Fibroblast of the aortic adventitia (primary cell): ENCODE measurements at places on chromosomes 4 and X. TPM values are rescaled to one million over a fixed set of nuclear protein-coding genes. Genes with fewer than 3 reads are reported as not detected.
A peak's percentile ranks its signal among the peaks of the same experiment; 100 is the strongest.

DNA sequence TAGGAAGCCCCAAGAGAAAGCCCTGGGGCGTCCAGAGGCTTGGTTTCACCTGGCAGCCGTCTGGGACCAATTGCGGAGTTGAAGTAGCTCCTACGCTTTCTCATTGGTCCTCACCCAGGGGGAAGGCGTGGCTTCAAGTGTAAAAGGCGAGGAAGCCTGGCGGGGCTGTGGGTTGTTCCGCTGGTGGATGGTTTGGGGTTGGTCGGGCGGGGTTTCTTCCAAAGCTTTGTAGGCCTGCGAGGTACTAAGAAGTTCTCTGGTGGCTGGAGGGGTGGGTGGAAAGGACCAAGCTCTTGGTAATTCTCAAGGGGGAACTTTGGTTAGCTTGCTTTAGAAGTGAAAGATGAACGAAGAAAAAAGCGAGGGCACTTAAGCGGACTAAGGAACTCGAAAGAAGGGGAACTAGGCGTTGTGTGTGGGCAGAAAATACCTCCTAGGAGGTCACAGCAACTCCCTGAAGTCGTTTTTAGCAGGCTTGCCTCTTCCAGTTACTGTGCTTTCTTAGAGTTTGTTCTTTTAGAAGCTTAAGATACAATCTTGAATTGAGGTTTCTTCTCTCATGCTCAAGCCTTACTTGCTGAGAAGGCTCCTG is 36.6 kb downstream of the CCNG2 start:
- no peak for DNase-seq

- no peak for DNase-seq
These were observed 15.6 kb downstream of the MAEA start for GRCh38 chr4:1305261-1305711.

DNA sequence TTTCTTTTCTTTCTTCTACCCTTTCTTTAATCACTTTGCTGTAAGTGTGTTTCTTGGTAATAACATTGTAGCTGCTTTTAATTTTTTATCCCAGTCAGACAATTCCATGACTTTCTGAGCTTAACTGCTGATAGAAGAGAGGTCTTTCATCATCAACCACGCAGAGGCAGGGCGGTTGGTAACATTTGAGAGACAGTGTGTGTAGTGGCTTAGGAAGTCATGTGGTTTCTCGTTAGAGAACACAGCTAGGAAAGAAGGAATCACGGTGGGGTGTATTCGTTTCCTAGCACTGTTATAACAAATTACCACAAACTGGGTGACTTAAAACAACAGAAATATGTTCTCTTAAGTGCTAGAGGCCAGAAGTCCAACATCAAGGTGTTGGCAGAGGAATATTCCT is 11.5 kb downstream of the PRPS2 start:
- DNase-seq = no peak

DNA sequence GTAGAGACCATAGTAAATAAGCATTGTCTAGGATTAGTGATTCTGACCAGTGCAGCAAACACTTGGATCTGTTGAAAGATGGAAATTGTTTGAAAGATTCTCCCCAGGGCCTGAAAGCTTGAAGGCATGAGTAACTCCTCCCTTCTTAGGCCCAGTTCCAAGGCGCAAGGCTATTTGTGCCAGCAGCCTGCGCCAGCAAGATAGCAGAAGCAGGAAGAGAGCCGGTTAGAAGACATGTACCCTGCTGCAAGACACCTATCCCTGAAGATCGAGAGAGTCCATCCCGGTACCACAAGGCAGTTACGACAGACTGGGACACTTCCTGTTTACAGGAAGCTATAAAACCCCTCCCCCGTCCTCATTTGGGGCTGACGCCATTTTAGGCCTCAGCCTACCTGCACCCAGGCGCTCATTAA is 72.4 kb upstream of the JADE1 start:
- peak; percentile 49 for DNase-seq

- DNase-seq = no peak
These were observed 532.8 kb downstream of the FAT4 start for GRCh38 chr4:125847518-125847917.

DNA sequence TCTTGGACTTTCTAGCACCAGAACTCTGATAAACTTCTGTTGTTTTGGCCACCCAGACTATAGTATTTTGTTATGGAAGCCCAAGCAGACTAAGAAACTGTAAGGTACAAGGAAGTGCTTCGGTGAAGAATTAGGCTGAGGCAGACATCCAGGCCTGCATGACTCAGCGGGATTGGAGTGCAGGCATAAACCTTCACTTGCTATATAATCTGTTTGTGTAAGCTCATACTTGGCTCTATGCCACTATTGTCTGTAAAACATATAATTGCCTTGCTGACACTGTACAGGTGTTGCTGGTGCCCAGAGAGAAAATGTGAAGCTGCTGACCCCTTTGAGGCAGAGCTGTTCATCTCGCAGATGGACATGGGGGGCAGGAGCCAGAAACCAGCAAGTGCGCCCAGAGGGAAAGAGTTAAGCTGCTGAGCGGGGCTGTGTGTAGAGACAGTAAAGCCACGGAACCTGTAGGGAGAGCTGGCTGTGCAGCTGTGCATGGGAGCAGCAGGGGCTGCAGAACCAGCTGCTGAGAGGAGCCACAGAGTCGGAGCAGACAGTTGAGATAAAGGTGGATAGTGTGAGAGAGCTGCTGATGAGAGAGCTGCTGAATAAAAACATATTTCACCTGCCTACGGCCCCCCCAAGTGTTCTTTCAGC is 96.2 kb downstream of the RBM46 start:
- DNase-seq = peak; percentile 72

DNA sequence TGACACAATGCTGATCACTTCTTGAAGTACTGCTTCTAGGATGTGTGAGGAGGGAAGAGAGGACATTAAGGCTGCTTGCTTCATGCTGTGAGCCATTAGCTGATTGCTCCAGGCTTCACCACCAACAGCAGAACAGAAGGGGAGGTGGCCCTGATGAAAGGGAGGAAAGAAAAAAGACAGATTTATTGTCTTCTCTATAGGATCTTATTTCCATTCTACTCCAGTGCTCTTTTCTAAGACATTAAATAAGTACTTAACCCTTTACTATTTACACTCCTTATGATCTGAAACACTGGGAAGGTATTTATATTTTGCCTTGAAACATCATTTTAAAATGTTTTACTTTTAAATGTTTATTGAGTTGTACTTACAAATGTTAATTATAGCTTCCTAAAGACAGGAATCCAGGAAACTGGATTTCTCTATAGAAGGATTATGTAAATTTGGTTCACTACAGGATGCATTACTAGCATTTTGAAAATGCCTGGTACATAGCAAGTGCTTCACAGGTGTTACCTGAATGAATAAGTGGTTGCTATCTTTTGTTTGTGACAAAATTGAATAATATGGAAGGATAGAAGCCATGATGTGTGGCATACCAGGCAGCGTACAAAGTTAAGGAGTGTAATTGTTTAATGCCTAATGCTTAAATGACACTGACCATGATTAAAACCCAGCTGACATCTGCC is 680.9 kb upstream of the ATOH1 start:
- DNase-seq = no peak

GRCh38 chrX:46601283-46601682 is 27.7 kb downstream of the CHST7 start:
- DNase-seq = peak; percentile 45

DNA sequence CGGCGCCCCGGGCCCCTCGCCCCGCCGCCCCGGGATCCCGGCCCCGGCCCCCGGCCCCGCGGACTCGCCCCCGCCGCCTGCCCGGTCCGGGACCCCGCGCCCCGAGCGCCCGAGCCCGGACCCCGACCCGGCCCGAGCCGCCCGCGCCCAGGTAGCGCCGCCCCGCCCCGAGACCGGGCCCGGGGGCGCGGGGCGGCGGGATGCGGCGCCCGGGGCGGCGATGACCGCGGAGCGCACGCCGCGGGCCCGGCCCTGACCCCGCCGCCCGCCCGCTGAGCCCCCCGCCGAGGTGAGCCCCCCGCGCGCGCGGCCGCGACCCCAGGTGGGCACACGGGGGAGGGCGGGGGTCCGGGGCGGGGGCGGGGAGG is 224 bp downstream of the FGFRL1 start:
- no peak for DNase-seq

DNA sequence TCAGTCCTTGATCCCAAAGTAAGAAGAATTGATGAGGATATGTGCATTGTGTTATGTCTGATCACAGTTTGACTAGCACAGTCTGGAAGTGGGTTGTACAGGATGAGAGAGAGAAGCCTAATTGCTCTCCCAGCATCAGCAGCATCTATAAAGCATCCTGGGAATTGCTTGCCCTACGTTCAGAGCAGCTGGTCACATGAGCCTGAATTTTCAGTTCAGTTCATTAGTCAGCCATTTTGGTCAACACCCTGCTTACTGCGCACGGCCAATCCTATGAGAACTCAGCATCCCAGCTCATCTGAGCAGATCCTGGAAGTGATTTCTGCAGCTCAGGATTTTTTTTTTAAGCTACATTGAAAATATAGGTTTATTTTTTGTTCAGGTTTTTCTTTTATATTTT is at the start of gene RUFY3:
TSS of gene RUFY3 (plus strand) at position 218 of the 400 bp plus-strand sequence. CDS start 610 bp downstream, outside the sequence.
- DNase-seq = peak; percentile 97

- DNase-seq = peak; percentile 10
These were observed 21.0 kb upstream of the PCYT1B start for GRCh38 chrX:24668111-24668510.

- DNase-seq = peak; percentile 42
These were observed 276.8 kb downstream of the ZNF674 start for GRCh38 chrX:46268412-46268811.

DNA sequence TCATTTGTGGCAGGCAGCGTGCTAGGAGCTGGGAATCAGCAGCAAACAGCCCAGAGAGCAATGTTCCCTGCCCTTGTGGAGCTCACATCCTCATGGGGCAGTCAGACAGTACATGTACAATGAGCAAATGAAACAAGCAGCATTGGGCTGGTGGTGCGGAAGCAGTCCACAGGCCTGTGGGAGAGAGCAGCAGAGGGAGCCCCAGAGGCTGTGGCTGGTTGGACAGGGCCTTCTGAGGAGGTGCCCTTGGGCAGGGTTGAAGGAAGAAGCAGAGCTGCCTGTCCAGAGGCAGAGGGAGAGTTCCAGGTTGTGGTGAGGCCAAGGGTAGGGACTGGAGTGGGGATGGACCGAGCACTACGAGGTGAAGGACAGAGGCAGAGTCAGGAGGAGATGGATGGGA is 22.5 kb downstream of the MMGT1 start:
- DNase-seq = no peak

DNA sequence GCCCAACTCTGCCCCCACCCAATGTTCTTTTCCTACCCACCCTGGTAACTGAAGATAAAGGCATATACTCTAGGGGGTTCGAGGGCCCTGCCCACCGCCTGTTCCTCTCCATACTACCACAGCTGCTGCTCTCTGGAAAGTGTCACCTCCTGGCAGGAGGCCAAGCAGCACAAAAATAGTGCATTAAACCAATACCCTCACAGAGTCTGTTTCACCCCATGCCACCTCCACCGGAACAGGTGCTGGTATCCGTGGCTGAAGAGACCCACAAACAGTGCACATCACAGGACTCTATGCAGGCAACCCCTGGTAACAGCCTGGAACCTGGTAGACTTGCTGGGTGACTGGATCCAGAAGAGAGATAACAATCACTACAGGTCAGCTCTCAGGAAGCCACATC is 85.1 kb upstream of the CTSO start:
- DNase-seq = no peak

- peak; percentile 88 for DNase-seq
These were observed 4.2 kb downstream of the TSPAN5 start for GRCh38 chr4:98653890-98654867.

DNA sequence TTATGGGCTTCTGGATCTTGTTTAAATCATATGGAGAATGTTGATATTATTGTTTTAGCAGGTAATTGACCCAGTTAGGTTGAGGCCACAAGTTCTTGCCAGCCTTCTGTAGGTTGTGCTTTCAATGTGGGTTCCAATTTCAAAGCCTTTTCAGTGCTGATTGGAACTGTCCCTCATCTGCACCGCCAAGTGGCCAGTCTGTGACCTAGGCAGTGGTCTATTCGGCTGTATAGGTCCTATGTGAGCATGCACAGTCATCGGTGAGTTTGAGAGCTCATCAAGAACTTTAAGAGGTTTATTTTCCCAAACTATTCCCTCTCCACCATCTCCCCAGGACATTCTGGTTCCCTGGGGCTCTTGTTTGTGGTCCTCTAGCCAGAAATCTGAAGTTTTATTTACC is 35.7 kb downstream of the DDX53 start:
- DNase-seq = no peak

DNA sequence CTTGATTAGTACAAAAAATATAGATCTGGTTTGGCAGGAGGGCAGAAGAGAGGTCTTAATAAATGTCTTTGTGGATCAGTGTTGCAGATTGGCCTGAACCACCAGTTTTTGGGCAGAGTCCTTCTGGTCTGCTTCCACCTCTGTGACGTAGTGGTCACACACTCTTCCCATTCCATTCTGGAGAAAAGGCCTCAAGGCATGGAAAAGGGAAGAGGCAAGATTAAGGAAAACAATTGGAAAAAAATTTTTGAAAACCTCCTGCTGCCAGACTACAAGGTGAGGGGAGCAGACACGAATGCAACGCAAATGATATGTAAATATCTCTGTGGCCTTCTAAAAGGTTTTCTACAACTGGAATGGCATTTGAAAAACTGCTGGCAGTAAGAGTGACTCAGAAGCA is 24.3 kb upstream of the FAM47C start:
- DNase-seq = no peak

DNA sequence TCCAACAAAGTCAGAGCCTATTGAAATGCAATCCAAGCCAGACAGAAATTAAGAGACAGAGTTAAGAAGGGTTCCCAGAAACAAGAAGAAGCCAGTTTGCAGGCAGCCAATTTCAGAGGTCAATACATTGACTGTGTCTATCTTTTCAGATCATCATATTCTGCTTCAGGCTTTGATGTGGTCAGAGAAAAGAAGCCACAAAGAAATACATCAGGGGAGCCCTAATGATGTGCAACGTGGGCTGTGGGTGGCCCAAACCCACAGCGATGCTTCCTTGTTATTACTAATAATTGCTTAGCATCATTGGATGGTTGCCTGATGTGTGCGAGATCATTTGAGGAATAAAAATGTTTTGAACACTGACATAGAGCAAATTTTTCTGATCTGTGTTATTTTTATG is 99.0 kb upstream of the DUSP21 start:
- DNase-seq = no peak

The RTL3 gene
- total RNA-seq = 0.27 TPM in 1 of 2 replicates, not detected in the other

The FLNA gene
- total RNA-seq = 549 and 1,365 TPM in 2 replicates

The VEGFD gene
- 0.90 and 1.6 TPM in 2 replicates for total RNA-seq

The CLDN34 gene
- total RNA-seq = not detected in 2 replicates

The GIMD1 gene
- not detected in 2 replicates for total RNA-seq

The XPNPEP2 gene
- 3.6 and 5.7 TPM in 2 replicates for total RNA-seq

The HTN1 gene
- total RNA-seq = not detected in 2 replicates

The STARD8 gene
- 1.1 and 2.9 TPM in 2 replicates for total RNA-seq

The ENPP6 gene
- 0.18 TPM in 1 of 2 replicates, not detected in the other for total RNA-seq

The GAR1 gene
- 6.6 and 7.4 TPM in 2 replicates for total RNA-seq

The DMP1 gene
- not detected in 2 replicates for total RNA-seq

The SMIM9 gene
- total RNA-seq = not detected in 2 replicates

The DCUN1D4 gene
- 62.6 and 115 TPM in 2 replicates for total RNA-seq

The LRIT3 gene
- total RNA-seq = under 0.01 TPM in 1 of 2 replicates, not detected in the other

The C4orf17 gene
- total RNA-seq = not detected in 2 replicates

The KIAA1210 gene
- not detected in 2 replicates for total RNA-seq

The SMR3B gene
- not detected in 2 replicates for total RNA-seq

The CYTL1 gene
- 12.5 TPM in 1 of 2 replicates, not detected in the other for total RNA-seq

The CDKL5 gene
- 3.7 and 4.8 TPM in 2 replicates for total RNA-seq

The BBS12 gene
- 2.0 and 5.8 TPM in 2 replicates for total RNA-seq
